Mammary microvascular endothelial cell (primary cell): ENCODE measurements at places on chromosomes 4 and X. TPM values are rescaled to one million over a fixed set of nuclear protein-coding genes. Genes with fewer than 3 reads are reported as not detected.

The VCX3A gene
- total RNA-seq: not detected in 2 replicates

The TCEAL7 gene
- total RNA-seq: 1.2 and 5.3 TPM in 2 replicates

The DUX4 gene
- not detected in 2 replicates for total RNA-seq

The STS gene
- total RNA-seq: 7.1 and 9.4 TPM in 2 replicates

The TBC1D9 gene
- 34.5 and 36.9 TPM in 2 replicates for total RNA-seq

The PRMT9 gene
- total RNA-seq: 3.8 and 6.6 TPM in 2 replicates

The ZNF674 gene
- total RNA-seq: 2.8 and 3.4 TPM in 2 replicates

The POLN gene
- 1.2 and 1.5 TPM in 2 replicates for total RNA-seq

The PTPN13 gene
- 0.15 and 0.27 TPM in 2 replicates for total RNA-seq

The MAGIX gene
- 1.9 TPM in 1 of 2 replicates, not detected in the other for total RNA-seq

The TLR8 gene
- total RNA-seq: not detected in 2 replicates

The HELT gene
- not detected in 2 replicates for total RNA-seq

The MAP3K15 gene
- 0.05 TPM in 1 of 2 replicates, not detected in the other for total RNA-seq
